Activated naive CD8-positive, alpha-beta T cell treated with anti-CD3 and anti-CD28 coated beads for 36 hours (primary cell): ENCODE measurements at places on chromosomes 1 and 21. TPM values are rescaled to one million over a fixed set of nuclear protein-coding genes. Genes with fewer than 3 reads are reported as not detected.

- no peak for DNase-seq
Observed at GRCh38 chr1:209412566-209412965, 170.9 kb upstream of the CAMK1G start.

The RAD54L gene
- 61.8 TPM for total RNA-seq

- peak; percentile 64 for DNase-seq
Observed at GRCh38 chr1:110203021-110203661, 7.0 kb upstream of the KCNC4 start.

The CBR3 gene
- 9.5 TPM for total RNA-seq

DNA sequence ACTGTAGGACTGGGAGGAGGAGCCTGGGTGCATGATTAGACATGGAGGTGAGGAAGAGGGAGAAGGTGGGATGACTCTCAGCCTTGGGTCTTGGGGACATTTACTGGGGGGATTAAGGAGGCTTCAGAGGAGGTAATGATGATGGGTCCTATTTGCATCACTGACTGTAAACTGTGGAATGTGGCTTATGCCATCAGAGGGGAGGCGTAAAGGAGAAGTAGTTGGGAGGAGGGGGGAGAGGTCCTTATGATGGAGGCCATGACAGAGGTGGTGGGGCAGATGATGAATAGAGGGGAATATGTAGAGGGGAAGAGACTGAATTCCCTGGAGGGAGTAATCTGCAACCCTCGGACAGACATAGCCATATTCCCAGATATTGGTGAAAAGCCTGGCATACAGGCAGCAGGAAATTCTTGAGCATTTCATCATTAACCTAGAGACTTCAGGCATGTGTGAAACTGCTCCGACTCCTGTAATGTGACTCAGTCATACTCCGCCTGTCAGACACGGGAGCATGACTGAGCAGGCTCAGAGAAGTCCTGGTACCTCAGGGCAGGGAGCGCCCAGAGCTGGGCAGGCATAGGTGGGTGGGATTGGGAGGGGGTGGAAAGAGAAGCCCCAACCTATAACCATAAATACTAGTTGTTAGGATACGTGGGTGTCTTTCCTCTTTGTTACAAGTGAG is 8.0 kb upstream of the LCE5A start:
- DNase-seq, result no peak

DNA sequence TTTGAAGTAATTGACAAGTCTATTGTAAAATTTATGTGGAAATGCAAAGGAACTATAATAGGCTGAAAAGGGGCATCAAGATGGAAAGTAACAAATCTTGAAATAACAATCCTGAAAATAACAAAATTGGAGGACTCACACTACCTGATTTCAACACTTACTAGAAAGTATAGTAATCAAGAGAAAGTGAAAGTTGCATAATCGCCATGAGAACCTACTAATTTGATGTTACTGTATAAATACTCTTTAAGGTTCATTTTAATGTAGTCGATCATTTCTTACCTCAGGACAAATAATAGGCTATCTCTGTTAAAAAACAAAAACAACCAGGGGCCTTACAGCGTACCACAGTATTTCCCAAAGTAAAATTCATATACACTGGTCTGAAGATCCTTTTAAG is 71.7 kb downstream of the EDEM3 start:
- no peak for DNase-seq
